ENCODE measurements at places on chromosomes 1 and 21.

GRCh38 chr1:218330043-218330623 is 15.0 kb upstream of the TGFB2 start:
- peak; percentile 32 for DNase-seq

GRCh38 chr1:109395602-109396512 is 1.9 kb downstream of the SORT1 start:
- DNase-seq = no peak

- no peak for DNase-seq
Measured at GRCh38 chr1:2226525-2227345, 1.4 kb upstream of the SKI start.

DNA sequence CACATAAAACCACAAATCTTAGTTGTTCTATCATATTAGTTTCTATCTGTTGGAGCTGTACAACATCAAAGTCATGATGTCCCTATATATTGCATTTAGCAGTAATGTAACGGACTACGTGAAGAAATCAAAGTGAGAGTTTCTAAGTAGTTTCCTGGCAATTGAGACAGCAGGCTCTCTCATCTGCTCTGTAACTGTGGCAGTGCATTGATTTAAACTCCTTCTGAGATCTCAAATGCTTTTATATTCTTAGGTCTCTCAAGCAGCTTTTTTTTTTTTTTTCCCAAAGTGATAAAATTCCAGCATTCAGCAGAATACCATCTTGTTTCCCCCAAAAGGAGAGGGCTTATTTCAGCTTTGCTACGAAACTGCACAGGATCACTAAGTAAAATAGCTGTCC is 480.1 kb downstream of the PTBP2 start:
- DNase-seq = no peak

DNA sequence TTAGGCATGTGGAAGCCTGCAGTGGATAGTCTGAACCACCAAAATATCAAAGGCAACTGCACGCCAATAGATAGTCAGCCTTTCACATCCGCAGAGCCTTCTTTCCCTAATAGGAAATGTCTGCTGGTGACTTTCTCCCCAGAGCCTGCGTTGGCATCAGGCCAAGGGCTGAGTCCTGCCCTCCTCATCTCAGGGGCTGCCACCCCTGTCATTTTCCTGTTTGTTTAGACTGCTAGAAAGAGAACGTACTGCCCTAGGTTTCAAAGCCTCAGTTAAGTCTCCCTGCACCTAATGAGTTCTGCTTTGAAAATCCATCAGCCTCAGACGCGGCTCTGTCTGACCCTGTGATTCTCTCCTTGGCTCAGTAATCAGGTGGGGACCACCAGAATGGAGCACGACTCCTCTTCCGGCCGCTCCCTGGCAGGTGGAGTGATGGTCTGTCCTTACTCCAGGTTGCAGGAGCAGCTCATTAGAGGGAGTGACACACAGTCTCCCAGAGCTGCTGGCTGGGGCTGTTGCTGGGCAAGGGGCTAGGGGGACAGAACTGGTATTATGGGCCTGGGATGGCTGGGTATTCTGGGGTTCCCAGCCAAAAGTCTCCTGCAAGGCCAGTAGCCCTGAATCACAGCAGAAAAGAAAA is 27.3 kb downstream of the STUM start:
- DNase-seq = no peak

DNA sequence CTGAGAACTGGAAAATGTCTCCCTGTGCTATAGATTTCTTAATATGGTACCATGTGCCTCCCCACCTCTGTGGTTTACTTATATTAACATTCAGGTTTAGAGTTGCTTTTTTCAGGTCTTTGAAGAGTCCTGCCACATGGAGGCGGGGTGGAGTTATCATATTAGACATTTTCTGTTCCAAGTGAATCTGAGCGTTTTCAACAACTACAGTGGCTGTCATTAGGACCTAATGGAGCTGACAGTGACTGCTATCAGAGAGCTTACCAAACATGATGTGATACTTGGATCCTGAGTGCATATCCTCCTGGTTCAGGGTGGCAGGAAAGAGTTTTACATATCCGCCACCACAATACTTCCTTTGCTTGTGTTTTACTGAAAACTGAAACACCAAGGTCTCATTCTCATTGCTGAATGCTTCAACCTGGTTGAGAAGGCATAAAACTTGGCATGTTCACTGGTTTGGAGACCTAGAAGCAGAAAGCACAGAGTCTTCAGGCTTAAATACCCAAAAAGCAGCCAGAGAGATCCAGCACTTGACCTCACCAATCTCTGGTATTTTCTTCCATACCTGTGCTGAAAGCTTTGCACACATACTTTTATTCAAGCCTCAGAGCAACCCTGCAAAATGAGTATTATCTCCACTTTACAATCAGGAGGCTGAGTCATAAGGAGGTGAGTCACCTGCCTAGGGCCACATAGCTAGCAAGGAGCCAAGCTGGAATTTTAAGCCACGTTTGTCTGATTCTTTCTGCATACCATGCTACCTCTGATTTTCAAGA is 47.4 kb upstream of the OSBPL9 start:
- DNase-seq = peak; percentile 84

- no peak for DNase-seq
Measured at GRCh38 chr1:41361495-41362356, 492 bp downstream of the FOXO6 start.

GRCh38 chr1:204623894-204624361 is 61.6 kb downstream of the LRRN2 start:
- DNase-seq = peak; percentile 9

DNA sequence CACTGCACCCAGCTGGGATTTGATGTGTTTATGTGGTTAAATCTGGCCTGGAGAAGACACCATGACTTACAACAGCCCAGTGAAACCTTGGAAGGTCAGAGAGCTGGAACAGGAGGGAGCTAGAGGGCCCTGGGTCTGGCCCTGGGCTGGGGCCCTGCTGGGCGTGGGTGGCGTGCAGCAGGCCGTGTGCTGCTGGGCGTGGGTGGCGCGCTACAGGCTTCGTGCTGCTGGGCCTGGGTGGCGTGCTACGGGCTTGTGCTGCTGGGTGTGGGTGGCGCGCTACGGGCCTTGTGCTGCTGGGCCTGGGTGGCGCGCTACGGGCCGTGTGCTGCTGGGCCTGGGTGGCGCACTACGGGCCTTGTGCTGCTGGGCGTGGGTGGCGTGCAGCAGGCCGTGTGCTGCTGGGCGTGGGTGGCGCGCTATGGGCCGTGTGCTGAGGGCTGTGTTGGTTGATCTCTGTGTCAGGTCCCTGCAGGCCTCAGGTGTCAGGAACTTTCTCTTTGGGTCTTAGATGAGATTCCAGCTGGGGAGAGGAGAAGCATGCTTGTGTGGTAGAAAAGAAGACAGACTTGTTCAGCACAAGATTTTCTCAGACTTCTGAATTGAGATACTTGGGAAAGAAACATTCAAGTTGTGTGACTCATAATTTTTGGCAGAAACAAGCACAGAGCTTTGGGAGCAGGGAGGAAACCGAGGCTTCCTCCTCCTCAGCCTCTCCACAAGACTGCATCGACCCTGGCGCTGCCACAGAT is 66.0 kb downstream of the COL18A1 start:
- DNase-seq = peak; percentile 20

DNA sequence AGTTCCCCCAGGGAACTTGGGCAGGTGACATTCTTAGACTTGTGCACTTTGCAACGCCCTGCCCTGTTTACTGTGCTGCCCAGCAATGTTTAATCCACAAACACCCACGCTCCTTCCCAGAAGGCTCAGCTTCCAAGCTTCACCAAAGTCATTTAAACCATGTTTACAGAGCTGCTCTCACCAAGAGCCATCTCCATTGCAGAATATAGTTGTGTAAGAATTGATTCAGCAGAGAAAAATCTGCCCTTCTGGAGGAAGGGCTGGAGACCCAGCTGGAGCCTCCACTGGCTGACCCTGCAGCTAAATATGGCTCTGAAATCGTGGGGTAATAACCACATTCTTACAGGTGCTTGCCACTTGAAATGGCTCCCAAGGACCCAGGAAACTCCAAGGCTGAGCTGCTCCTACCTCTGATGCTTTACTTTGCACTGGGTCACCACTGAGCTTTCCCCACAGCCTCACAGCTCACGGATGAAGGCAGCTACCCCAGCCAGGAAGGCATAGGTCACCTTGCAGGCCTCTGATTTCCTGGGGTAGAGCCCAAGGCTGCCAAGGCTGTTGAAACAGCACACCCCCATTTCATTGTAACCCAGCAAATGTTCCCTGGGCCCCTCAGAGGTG is 8.7 kb downstream of the CAPN2 start:
- DNase-seq = no peak

GRCh38 chr1:2914702-2915101 is 106.6 kb upstream of the ACTRT2 start:
- no peak for DNase-seq

- DNase-seq = no peak
Measured at GRCh38 chr1:116291024-116291423, 82.0 kb upstream of the ATP1A1 start.

DNA sequence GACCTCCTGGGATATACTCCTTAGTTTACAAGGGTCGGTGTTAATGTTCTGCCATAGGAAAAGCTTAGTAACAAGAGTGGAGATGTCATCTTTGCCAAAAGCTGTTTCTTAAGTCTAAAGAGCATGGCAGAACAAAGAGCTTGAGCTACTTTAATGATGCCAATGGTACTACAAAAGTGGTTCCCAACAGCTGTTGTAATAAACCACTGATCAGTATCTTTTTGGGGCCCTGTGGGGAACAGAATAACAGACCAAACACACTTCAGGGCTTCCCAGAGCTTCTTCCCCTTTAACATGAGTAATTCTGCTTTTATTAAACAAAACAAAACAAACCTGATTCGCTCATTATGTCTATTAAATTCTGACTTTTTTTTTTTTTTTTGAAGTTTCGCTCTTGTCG is 116.3 kb downstream of the NCAM2 start:
- DNase-seq = no peak

GRCh38 chr1:1183833-1184775 is 10.4 kb downstream of the TTLL10 start:
- no peak for DNase-seq

DNA sequence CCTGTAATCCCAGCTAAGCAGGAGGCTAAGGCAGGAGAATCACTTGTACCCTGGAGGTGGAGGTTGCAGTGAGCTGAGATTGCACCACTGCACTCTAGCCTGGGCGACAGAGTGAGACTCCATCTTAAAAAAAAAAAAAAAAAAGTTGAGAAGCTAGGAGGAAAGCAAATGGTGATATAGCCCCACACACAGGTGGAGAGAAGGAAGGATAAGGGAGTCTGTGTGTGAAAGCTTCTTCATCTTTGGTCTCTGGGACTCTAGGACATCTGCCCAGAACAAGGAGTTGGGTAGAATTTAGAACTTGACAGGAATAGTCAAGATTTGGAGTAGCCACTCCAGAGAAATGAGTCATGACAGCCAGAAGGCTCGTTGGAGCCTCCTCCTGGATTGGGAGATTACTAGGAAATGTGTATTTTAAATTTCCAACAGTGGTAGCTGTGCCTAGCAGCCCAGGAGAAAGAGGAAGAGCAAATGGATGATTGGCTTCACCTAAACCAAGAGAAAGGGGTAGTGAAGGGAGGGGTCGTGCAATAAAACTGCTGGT is 19.9 kb downstream of the NPL start:
- DNase-seq = no peak

- no peak for DNase-seq
Measured at GRCh38 chr1:182596934-182597333, 7.3 kb downstream of the RGS16 start.

DNA sequence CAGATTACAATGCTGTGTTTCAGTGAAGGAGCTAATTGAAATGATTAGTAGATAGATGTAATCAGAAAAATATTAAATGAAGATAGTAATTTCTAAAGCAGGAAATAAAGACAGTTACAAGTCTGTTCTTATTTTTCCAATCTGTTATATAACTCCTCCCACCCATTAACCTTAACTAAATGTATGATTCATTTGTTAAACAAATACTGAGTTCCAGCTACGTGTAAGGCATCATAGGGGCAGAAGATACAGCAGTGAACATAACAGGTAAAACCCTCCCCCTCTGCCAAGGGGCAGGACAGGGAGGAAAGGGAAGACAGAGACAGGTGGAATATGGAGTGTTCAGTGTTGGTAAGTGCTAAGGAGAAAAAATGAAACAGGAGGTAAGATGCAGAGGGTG is at the start of gene FAM177B:
Gene FAM177B, plus strand, starts transcription at position 231 of the 400 bp plus-strand sequence. CDS start 9,344 bp downstream, outside the sequence.
- no peak for DNase-seq

GRCh38 chr1:40302475-40302874 is 14.6 kb downstream of the COL9A2 start:
- DNase-seq = no peak

DNA sequence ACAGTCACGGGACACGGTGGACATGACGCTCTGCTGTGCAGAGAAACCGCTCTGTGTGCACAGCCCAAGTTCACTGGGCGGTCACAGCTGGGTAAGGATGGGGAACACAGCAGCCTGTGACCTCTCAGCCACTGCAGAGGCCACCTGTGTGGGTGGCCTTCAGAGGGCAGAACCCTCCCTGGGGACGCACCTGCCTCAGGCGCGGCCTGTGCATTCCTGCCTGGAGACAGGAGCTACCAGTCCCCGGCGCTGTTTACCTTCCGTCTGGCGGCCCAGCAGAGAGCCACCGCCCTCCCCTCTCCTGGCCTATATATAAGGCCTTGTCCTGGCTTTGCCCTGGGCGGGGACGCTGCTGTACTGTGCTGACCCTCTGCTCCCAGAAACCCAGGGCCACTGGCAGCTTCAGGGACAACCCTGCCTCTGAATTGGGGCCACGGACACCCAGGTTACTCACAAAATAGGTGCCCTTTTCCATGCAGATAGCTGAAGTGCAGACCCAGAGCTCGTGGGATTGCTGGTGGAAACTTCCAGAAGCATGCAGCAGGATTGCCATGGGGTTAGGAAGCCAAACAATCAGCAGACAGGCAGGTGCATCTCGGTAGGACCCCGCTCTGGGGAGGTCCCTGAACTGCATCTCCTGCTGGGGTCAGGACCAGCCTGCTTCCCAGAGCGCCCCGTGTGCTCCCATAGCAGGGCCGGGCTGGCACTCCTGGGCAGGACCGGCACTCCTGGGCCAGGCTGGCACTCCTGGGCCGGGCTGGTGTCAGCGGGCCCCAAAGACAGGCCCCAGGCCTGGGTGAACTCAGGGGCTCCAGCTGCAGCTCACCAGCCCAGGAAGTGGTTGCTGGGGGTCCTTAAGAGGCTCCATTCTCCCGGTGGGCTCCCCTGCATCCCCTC is 83.6 kb downstream of the SIK1 start:
- no peak for DNase-seq

GRCh38 chr1:82858031-82858430 is 1057.3 kb downstream of the ADGRL2 start:
- no peak for DNase-seq

GRCh38 chr1:125087691-125088090 is 3902.9 kb downstream of the SRGAP2C start:
- DNase-seq = no peak

DNA sequence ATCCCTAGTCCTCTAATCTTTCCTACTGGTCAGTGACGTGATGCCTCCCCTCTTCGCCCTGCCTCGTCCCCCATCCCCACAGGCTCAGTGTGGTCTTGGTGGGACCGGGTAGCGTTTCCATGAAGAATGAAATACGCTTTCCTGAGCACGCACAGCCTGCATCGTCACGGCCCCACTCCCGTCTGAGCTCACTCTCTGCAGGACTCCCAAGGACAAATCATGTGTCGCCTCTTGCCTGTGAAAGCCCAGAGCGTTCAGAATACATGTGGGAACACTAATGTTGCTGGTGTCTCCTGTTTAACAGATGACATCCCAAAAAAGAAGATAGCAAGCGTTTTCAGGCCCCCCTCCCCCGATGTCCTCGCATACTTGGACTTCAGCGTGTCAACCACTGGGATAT is 49.2 kb downstream of the S100B start:
- no peak for DNase-seq

Measured in activated CD4-positive, alpha-beta T cell treated with anti-CD3 and anti-CD28 coated beads, Interleukin-2, amount 50 U/mL, for 16 hours (primary cell).